ENCODE measurements at places on chromosomes 11 and 22. TPM values are rescaled to one million over a fixed set of nuclear protein-coding genes. Genes with fewer than 3 reads are reported as not detected.

The CSF2RB gene
- not detected for total RNA-seq

The E2F8 gene
- total RNA-seq, result 38.1 TPM

DNA sequence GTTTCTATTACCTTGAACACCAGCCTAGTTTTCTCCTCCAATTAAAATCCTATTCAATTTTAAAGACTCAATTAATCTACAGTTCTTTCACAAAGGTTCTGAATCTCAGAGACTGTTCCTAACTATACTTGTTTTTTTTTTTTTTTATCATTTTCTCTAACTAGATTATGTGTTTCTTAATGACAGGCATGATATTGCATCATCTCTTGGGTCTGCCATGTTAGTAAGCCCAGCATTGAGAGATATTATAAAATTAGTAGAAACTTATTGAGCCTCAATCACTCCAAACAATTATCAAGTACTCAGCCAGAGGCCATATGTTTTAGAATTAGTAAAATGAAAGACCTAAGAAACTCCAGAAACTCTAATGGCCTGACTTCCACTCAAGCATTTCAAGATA lies 28.1 kb upstream of the SLC5A12 start:
- no peak overlapping the region for H3K4me3 ChIP-seq
- no peaks in the 10 kb centered on the region for H3K4me1 ChIP-seq
- no peaks in the 10 kb centered on the region for H3K27me3 ChIP-seq
- H3K36me3 ChIP-seq, result no peaks in the 10 kb centered on the region
- no peak overlapping the region for H3K27ac ChIP-seq

DNA sequence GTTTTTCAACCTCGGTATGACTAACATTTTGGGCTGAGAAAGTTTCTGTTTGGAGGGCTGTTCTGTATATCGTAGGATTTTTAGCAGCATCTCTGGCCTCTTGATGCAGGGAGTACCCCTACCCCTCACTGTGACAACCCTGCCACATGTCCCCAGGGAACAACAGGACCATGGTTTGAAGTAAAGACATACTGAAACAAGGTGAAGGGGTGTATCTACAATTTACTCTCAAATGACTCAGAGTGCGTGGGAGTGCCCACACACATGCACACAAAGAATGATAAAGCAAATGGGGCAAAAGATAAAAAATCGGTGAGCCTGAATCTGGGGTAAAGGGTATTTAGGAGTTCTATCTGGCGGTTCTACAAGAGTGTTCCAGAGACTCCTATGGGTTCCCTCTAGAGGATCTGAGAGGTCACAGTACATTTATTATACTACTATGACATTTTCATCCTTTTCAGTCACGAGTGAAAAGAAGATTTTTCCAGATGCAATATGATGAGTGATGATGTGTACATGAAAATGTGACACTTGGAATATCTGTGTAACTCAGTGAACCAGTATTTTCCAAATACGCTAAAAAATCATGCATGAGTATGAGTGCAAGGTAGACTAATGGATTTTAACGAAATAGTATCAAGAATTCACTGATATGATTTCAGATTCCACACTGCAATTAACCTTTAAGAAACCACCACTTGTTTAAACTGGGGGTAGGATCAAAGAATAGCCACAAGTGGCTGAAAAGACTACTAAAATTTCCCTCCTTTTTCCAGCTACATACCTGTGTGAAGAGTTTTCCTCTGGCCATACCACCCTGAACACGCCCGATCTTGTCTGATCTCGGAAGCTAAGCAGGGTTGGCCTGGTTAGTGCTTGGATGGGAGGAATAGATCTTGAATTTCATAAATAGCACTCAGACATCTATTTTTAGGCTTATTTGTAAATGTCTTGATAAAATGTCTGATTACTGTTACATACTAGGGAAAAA lies 56.3 kb upstream of the YPEL1 start:
- DNase-seq, result no peak
- H3K36me3 ChIP-seq, result no peaks in the 10 kb centered on the region
- no peak overlapping the region for H3K4me3 ChIP-seq

DNA sequence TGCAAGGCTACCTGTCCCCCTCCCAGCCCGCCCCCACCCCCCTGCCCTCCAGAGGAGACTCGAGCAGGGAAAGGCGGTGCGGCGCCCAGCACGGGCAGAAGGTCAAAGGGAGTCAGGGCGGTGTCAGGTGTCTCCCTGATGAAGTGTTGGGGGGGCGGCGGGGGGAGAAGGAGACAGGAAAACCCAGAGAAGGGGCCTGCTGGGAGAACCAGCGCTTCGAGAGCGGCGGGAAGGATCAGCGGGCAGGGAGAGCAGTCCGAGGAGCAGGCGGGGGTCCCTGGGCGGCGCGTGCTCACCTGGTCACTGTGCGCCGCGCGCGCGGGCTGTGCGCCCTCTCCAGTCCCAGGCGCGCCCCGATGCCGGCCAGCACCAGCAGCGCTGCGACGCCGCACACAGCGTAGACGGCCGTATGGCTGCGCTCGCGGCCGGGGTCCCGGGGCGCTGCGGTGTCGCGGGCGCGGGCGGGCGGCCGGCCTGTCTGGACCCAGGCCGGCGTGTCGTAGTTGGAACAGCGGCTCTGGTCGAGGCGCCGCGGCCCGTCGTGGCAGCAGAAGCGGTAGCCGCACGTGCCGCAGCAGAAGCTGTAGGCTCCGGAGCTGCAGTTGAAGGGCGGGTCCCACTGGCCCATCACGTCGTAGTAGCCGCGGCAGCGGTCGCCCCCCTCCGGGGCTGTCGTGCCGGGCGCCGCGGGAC lies 886 bp downstream of the SHISA8 start:
- H3K4me1 ChIP-seq, result no peaks in the 10 kb centered on the region
- H3K27me3 ChIP-seq, result no peaks in the 10 kb centered on the region
- H3K4me3 ChIP-seq, result peak overlapping the region; percentile 24
- H3K36me3 ChIP-seq, result no peaks in the 10 kb centered on the region
- DNase-seq, result no peak

Data from Caco-2 (cell line).